Left forelimb (tissue), 1 donor: ENCODE measurements at places on chromosomes 7 and 10.

GRCh38 chr7:135661311-135662122 lies 797 bp upstream of the STMP1 start:
- DNase-seq, result no peak

- no peak for DNase-seq
Measured at GRCh38 chr7:136637813-136638212, 230.6 kb upstream of the CHRM2 start.

- no peak for DNase-seq
Measured at GRCh38 chr10:119496273-119496672, 46.2 kb downstream of the RGS10 start.

GRCh38 chr10:9302140-9302746 lies 1247.8 kb downstream of the GATA3 start:
- DNase-seq, result no peak

DNA sequence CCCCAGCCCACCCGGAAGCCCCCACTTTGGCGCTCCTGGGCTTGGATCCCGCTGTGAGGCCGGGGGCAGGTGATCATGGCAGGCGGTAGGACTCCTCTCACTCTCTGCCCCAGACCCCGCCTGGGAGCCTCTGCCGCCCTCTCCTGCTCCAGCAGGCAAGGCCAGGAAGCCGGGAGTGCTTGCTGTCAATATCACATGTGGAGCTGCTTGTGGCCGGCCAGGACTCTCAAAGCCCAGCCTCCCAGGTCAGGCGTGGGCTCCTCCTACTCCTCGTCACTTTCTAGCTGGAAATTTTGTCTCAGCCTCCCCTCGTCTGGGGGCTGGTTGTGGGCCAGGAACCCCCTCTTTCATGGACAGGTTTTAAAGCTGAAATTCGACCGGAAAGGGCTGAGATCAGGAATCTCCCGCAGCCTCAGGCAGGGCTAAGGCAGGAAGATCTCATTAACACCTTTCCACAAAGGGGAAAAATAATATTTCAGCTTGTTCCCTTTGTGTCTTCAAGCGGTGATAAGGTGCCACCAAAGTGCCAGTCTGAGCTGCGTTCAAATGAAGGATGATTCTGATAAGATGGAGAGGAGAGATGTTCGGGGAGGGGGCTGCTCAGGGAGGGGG lies 273.6 kb upstream of the PODXL start:
- DNase-seq, result no peak

- DNase-seq, result no peak
Measured at GRCh38 chr7:48971173-48971572, 46.8 kb downstream of the CDC14C start.

- DNase-seq, result no peak
Measured at GRCh38 chr7:155312633-155313032, 15.0 kb downstream of the INSIG1 start.

DNA sequence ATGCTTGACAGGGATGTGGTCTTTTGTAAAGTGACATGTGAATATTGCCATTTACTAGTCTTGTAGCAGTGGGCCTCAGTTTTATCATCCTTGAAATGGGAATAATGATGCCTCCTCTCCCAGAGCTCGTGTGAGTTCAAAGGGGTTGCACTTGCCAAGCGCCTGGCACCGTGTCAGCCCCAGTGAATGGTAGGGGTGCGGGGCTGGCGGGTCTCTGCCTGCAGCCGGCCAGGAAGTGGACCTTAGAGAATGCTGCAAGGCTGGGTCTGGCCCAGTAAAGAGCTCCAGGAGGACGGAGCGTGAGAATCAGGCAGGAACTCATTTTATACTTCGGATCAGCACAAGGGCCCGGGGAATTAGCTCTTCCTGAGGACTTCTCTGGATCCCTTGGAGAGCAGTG lies 524.4 kb upstream of the FOXK1 start:
- DNase-seq, result no peak

- DNase-seq, result no peak
Measured at GRCh38 chr10:68880181-68880580, 20.9 kb upstream of the DDX50 start.
